Kasumi-1 (cell line): ENCODE measurements at places on chromosomes 6 and 20.
A peak's percentile ranks its signal among the peaks of the same experiment; 100 is the strongest.

- DNase-seq = no peak
Observed at GRCh38 chr20:57076152-57076652, 190.2 kb downstream of the BMP7 start.

DNA sequence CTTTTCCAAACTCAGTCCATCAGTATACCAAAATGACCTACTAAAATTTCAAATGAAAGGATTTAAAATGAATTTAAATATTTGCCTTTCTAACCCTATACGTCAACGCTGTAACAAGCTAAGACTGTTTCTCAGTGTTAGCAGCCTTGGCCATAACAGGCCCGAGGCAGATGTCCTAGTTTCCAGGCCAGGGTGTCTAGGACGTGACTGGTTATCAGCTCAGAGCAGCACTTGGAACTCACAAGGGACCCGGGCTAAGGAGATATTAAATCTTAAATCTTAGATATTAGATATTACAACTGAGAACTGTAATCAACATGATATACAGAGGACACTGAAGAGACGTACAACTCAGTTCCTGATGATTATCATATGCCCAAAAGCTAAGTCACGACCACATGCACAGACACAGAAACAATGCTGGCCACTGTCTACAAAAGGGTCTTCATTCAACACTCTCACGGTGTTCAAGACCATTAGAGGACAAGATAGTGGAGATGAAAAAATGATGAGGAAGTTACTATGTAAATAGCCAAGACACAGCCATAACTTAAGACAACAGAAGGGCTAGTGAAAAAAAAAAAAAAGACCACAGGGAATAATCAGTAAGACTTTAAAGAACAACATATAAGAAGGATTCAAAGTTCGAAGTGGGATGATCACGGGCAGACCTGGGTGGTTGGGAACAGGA, at the start of gene CLDN20:
Gene CLDN20 (plus strand): TSS at position 641 of the 691 bp plus-strand sequence. CDS start 11,707 bp downstream, outside the sequence.
- no peak for DNase-seq

- DNase-seq = no peak
Observed at GRCh38 chr20:51969191-51969590, 166.9 kb upstream of the SALL4 start.

DNA sequence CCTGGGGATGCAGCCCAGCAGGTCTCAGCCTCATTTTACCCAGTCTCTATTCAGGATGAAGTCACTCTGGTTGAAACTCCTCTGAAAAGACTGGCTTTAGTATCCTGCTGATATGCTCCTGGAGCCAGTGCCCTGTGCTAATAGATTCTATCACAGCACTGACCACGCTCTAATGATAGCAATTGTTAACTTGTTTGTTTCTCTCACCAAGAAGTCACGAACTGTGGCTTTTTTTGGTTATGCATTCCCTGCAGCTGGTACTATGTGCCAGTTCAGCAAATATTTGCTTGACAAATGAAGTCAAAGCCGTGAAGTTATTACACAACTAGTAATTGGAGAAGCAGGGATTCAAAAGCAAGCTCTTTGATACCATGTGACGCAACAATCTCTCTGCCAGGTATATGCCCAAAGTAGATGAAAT, 754.6 kb downstream of the KIF16B start:
- no peak for DNase-seq

GRCh38 chr20:40512994-40513393, 176.0 kb downstream of the MAFB start:
- DNase-seq = no peak

DNA sequence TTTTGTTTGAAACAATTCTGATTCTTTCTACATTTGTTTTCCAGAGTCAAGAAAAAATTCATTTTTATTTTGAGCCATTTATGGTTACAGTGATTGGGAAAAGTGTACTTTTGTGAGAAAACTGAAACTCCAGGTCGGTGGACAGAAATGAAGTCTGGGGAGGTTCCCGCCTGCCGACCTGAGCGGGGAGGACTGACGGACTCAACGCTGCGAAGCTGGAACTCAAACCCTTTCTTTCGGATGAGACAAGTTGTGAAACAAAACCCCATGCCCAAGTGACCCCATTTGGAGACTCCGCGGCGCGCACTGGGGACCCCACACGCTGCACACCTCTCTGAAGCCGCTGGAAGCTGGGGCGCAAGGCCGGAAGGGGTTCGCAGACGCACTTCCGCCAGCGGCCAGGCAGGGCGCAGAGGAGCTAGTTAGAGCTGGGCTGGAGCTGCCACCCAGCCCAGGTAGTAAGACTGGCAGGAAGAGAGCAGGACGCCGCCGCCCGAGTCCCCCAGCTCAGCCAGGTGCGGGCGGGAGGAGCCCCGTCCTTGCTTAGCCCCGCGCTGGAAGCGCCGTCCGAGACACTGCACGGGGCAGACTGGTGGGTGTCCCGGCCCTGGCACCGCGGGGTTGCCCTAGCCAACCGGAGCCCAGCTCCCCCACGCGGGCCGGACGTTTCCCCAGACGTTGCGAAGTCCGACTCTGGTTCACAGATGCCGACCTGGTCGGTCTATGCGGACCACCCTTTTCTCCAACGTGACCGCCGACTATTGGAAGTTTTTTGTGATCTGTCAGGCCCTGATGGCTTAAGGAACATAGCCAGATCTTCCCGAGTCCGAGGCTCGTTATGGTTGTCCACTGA, 19.8 kb upstream of the ZSCAN16 start:
- DNase-seq = peak; percentile 87

- no peak for DNase-seq
Observed at GRCh38 chr20:63589261-63590217, 15.5 kb upstream of the HELZ2 start.

GRCh38 chr6:28586324-28586723, 60.6 kb downstream of the GPX5 start:
- no peak for DNase-seq

DNA sequence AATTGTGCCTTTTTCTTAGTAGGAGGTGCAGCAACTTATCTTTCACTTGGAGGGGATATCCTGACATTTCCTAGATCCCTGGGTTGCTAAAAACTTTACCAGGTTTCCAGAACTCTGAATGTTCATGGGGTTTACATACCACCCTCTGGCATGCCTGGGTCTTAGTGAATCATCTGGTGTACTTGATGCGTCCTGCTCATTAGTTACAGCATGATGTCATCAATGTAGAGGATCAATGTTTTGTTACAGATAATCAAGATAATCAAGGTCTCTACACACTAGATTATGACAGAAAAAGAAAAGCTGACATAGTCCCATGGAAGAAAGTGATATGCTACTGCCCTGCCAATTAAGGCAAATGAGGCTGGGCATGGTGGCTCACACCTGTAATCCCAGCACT, 27.0 kb downstream of the FITM2 start:
- no peak for DNase-seq

- no peak for DNase-seq
Observed at GRCh38 chr6:129453073-129453472, 256.9 kb downstream of the ARHGAP18 start.

- peak; percentile 89 for DNase-seq
Observed at GRCh38 chr20:8399947-8400346, 267.9 kb downstream of the PLCB1 start.

GRCh38 chr6:77457720-77458349, 5.5 kb downstream of the HTR1B start:
- peak; percentile 67 for DNase-seq

GRCh38 chr6:112501705-112502104, 154.6 kb downstream of the RFPL4B start:
- DNase-seq = no peak

DNA sequence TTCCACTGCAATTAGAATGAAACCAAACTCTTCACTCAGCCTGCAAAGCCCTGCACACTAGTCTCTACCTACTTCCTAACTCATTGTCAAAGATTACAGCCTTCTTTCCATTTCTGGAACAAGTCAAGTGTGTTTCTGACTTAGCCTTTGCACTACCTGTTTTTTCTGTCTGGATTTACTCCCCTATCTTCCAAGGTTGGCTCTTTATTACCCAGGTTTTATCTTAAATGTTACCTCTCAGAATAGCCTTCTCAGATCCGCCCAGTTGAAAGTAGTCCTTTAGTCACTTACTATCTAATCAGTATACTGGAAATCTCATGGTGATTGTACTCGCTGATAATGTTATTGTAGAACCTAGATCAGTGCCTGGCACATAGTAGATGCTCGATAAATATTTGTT, 42.7 kb downstream of the TBPL1 start:
- DNase-seq = no peak

DNA sequence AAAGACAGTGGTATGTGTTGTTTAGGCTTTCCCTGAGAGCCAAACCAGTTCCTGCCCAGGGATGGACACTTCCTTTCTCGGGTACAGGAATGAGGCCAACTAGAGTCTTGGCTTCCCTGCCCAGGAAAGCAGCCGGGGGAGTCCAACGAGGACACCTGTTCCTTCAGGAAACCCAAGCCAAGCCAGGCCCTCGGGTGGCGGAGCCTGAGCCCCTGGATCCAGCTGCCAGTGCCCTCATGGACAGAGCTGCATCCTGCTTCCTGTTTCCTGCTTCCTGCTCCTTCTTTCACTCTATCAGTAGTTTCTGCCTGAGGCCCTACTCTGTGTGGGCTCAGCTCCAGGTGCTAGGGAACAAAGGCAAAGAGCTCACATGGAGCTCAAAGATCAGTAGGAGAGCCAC, 7.9 kb upstream of the SIRPA start:
- no peak for DNase-seq

DNA sequence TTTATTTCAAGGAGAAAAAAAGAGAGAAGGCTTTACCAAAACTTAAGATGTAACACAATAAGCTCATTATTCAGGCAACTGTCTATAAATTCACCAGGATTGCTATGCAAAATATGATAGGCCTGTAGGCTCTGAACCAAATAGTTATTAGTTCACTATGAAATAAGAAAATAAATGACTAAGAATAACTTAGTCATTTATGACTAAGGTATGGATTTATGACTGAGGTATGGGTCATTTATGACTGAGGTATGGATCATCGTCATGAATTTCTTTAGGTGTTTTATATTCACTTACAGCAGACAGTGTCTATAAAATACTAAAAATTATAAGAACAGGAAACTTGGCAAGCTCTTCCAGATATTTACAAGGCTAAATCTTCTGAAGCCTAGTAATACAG, 52.1 kb upstream of the SNX9 start:
- DNase-seq = no peak

DNA sequence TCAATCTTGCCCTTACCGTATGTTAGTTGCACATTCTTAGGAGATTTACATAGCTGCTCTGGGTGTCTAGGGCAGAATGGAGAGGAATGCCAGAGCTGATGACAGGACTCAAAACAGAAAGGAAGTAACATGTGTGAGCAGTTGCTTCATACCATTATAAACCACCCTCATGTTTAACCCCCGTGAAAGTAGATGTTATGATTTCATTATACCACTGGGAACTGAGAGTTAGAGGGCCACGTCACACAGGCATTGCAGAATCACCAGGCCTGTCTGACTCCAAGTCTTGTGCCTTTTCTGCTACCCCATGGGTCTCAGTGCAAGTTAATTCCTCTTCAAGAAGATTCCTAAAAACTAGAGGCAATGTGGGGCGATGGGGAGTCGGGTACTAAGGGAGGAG, 23.5 kb upstream of the SIM1 start:
- DNase-seq = no peak

DNA sequence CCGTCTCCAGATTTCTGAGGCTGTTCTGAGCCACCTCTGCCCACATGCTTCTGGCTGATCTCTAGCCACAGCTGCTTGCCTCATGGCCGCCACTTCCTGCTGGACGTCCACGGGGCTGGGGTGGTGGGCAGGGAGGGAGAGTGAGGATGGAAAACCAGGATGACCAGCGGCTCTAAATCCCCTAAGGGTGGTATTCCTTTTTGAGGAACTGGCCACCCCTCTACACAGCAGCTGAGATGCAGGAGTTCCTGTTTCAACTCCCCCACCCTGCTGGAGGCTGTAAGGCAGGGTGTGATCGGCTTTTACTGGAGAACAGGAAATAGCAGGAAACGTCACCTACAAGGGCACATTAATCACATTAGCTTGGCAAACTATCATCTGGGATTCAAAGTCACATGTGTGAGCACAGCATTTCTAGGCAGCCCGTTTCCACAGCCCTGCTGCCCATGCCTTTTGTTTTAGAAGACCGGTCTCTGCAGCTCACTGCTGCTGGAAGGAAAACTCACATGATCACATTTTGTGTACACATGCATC, 181.6 kb upstream of the ECI2 start:
- peak; percentile 94 for DNase-seq

GRCh38 chr6:40947876-40948526, 91.0 kb downstream of the UNC5CL start:
- no peak for DNase-seq

DNA sequence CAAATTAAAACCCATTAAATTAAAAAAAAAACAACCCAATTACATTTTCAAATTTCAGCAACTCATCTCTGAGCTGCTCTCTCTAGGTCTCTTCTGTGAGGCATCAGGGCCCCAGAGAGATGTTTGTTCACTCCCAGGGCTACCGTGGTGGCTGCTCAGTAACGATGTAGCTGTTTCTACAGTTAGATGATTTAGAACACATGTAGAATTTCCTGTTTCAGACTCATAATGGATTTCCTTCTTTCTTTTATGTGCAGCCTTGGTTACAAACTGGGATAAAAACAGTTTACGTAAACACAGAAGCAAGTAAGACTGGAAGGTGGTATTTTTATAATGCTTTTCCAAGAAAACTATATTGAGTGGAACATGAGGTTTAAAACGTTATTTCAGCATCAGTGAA, 116.1 kb upstream of the CCN2 start:
- DNase-seq = no peak

GRCh38 chr6:158004701-158005095, 23.0 kb downstream of the SYNJ2 start:
- DNase-seq = no peak

DNA sequence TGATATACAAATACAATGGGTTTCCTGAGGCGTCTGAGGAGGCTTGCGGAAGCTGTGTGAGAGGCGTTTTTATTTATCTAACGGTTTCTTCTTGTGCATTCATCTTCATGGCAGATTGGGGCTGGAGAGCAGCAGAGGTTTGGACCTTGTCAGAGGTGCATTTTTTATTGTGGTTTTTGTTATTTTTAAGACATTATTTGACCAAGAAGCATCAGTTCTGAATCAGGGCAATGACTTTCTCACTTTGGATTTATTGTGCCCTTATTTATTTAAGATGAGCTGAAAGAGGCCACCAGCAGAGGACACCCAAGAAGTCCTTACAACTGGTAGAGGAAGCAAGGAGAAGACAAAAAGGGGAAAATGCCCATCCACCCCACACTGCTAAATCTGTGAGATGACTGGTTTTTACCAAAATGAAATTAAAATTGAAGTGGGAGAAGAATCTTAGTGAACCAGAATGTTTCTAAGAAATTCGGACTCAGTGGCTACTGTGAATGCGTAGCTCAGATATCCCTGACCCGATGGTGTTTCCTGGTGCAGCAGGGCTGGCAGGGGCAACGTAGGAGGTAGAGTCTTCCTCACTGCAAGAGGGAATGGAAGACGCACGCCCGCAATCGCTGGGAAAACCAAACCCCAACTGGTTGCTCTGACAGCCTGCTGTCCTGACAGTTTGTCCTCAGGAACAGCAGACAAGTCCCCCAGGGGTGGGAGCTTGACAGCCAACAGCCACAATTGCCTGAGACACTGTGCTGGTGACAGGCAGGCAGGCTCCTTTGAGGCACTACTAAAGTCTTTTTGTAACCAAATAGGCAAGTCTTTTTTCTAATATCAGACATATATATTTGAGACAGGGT, 14.2 kb downstream of the PRR18 start:
- DNase-seq = no peak
